ENCODE measurements at places on chromosomes 4 and X.
A peak's percentile ranks its signal among the peaks of the same experiment; 100 is the strongest.

DNA sequence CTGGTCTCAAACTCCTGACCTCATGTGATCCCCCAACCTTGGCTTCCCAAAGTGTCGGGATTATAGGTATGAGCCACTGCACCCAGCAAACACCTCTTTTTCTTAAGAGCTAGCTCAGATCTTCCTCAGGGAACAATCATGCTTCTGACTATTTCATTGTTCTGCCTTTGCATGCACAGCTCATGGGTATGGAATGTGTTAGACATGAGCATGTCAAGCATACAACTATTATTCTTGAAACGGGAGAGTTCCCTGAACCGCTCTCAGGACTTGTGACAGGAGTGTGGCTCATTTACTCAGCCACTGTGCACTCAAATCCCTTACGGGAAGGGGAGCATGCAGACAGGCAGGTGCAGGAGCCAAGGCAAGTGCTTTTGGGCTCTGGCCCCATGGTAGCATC, 231.7 kb upstream of the TAPT1 start:
- no peak for DNase-seq

GRCh38 chr4:145279122-145279960, 99.0 kb upstream of the OTUD4 start:
- DNase-seq: no peak

DNA sequence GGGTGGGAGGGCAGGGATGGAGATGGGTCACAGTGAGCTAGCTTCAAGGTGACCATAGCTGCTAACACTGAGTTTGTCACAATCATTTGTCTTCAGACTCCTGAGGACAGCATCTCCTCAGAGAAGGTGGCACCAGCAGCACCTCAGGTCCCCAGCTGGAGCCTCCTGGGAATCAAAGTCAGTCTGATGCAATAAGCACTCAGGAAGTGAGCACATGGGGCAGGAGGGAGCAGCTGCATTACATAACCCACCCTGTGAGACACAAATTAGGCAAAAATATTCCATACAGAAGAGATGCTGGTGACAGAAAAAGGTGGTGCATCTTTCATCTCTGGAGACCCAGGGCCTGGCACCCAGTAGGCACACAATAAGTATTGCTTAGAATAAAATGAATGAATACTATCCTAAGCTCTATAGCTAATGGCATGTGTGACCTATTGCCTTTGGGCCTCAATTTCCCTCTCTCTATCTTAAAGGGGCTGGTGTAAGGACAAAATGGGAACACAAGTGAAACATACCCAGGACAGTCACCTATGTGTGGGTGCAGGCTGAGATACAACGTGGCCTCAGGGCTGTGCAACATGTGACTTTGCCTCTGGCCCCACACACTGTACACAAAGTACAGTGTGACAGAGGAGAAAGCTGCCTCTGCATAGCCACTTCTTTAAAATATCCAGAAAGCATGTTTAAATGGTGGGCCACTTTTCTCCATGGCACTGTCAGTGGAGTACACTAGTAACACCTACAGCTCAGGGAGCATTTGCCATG, 37.1 kb downstream of the SLC39A8 start:
- no peak for DNase-seq

DNA sequence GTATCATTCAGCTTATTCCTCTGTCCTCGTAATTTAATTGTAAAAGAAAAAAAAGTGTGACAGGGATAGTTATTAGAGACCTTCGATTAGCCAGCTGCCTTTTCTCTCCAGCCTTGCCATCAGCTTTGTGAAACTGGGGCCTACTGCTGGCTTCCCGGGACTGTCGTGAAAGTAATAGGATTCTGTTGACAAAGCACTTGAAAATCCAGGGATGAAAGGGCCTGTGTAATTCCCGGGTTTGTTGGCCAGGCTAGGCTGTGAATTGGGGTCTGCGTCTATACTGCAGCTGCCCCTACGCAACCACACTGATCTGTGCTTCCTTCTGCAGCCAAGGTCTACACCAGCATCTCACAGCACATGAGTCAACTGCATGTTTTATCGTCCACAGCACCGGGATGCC, 120.4 kb upstream of the SCML1 start:
- DNase-seq: no peak

- no peak for DNase-seq
These were observed 3.1 kb downstream of the BMP2K start for GRCh38 chr4:78779280-78779679.

DNA sequence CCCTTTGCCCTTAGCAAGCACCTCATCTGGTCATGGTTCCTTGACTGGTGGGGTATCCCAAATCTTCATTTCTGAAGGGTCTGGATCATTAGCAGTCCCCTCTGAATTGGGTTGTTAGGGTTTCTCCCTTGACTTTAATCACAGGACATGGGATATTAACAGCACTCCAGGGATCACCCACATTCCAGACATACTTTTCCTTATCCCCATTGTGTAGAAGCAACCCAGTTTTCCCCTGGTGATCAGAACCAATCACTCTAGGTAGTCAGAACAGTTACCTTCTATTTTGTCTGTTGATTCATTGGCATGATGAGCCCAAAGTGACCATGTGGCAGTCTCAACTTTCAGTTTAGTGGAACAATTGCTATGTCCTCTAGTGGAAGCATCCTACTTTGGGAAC, 29.1 kb upstream of the GRSF1 start:
- DNase-seq: no peak

GRCh38 chr4:41525129-41525528, 12.8 kb upstream of the LIMCH1 start:
- no peak for DNase-seq

DNA sequence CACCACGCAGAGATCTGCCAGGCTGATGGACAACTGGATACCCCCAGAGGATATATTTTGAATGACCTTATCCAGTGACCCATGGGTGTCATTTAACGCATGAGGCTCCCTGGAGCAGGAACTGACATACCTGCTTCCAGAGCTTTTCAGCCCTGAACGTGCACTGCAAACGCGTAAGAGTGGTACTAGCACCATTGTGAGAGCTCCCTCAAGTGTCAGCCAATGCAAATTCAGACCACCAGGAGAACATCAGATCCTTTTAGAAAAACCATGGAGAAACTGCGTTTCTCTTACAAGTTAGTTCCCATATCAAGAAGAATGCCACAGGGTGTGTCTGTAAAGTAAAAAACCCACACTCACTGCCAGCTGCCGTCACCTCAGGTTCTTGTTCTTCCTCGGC, 7.3 kb downstream of the TREX2 start:
- DNase-seq: no peak

DNA sequence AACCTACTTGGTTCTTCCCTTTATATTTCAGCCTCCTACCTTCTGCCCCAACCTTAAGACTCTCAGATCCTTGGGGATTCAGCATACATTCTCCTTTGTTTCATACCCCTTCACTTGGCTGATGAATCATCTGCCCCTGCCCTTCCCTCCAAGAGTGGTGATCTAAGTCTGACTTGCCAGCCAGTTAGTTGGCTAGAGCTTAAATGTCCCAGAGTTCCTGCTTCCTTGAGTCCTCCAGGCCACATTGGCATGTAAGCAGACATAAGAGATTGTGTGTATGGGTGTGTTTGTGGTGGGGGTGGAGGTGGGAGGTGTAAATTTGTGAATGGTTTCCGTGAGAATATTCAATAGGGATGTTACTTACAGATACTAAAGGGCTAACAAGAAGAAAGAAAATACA, 3.7 kb upstream of the TEX13D start:
- DNase-seq: no peak

DNA sequence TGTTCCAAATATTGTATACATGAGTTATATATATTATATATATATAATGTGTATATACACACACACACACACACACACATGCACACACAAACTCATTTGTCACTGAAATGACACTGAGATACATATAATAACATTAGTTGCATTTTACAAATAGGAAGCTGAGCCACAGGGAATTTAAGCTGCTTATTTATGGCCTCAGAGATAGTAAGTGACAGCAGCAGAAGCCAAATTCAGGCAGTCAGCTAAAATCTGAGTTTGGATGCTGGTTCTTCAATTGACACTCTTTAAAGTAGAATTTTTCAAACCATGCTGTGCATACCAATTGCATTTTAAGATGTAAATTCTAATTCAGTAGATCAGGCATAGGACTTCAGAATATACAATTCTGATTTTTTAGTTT, 163.3 kb upstream of the CTSO start:
- DNase-seq: no peak

GRCh38 chr4:41734371-41734770, 14.2 kb downstream of the PHOX2B start:
- no peak for DNase-seq

DNA sequence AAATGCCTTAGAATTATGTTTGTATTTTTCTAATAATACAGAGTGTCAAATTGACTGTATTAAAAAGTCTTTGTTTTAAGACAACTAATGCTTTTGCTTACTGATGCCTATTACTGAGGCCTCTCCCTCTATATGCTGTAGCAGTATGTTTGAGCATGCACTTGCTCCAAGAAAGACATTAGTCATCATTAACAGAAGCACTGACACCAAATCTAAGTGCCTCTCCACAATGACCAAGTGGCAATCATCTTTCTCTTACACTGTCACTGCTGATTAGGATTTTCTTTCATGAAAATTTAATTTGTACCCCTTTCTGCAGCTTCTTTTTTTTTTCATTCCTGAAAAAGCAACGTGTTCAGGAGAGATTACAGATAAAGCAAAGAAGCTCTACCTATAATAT, 11.1 kb upstream of the MAB21L2 start:
- DNase-seq: no peak

- DNase-seq: no peak
These were observed 2252.9 kb upstream of the AGA start for GRCh38 chr4:179695175-179695574.

- no peak for DNase-seq
These were observed 46.0 kb downstream of the HADH start for GRCh38 chr4:108035691-108036090.

DNA sequence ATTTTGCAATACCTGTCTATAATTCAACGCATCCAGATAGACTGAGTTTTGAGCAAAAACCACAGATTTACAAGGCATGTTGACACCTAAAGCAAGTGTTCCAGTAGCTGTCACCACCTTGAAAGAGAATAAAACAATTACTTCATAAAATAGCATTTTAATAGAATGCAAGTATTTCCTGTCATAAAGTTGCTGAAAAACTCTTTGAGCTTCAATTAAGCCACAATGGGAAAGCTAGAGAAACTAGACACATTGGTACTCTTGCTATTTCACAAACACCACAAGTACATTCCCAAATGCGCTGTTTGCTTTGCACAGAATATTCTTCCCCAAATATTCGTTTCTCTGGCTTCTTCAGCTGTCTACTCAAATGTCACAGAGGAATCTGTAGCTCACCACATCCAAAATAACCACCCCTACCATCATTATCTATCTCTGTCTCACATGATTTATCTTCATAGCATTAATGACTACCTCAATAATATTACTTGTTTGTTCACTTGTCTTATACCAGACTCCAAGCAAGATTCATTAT, 70.3 kb downstream of the DDX60 start:
- no peak for DNase-seq

- DNase-seq: no peak
These were observed 31.6 kb downstream of the SMIM10L2A start for GRCh38 chrX:135453381-135453780.

DNA sequence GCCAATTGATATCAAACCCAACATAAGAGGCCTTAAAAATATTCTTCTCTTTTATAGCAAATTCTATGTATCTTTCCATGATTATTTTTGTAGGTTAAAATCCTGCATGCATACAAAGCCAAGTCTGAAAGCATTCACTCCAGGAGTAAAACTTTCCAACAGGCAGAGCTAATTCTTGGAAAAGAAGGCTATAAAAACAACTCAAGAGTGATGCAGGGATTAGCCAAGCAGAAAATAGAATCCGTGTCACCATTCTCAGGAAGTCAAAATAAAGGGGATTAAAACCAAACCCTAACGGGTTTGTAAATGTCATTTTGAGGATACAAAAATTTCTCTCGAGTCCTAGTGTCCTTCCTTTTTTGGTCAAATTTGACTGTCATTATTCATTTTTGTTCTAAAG, 412.4 kb downstream of the DMD start:
- DNase-seq: no peak

DNA sequence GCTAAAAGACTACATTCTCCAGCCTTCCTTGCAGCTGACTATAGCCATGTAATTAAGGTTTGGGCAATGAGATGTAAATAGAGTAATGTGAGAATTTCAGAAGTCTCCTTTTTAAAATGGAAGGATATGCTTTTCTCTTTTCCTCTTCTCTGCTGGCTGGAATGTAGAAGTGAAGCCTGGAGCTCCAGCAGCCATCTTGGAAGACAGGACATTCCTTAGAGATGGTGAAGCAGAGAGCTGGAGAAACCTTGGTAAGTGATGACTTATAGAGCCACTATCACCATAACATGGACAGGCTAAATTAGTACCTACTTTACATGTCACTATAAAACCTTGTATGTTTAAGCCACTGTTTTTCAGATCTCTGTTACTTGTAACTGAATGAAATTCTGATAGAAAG, 48.0 kb downstream of the RASL11B start:
- no peak for DNase-seq

GRCh38 chr4:22803512-22803911, 110.8 kb downstream of the GBA3 start:
- no peak for DNase-seq

GRCh38 chr4:3374011-3374645, 67.6 kb upstream of the HGFAC start:
- no peak for DNase-seq

DNA sequence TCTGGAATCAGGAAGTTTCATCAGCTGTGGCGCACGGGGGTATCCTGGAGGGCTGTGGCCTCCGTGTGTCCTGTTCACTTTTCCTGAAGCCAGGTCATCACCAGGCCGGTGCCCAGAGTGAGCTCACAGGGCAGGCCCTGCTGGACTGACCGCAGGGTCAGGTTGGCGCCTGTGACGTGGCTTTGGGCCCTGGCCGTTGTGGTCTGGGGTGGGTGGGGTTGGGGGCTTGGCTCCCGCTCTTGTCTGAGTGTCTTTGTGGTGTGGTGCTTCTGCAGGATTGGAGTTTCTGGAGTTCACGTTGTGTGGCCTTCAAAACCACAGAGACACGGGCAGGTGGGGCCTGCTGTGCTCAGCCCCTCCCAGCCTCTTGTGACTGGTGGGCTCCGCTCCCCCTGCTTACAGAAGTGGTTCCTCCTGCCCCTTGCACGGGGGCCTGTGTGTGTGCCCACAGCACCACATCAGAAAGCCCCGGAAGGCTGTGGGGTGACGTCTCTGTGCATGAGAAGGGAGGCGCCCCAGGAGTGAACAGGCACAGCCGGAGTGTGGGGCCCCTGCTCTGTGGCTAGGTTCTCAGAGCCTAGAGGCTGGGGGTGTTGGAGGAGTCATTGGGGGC, 9.5 kb downstream of the RGS12 start:
- DNase-seq: peak; percentile 79
